ENCODE measurements at places on chromosomes 13 and 19. TPM values are rescaled to one million over a fixed set of nuclear protein-coding genes. Genes with fewer than 3 reads are reported as not detected.

Gene LEUTX
- total RNA-seq = not detected

Gene ADGRE3
- 0.67 TPM for total RNA-seq

Gene CLEC17A
- not detected for total RNA-seq

DNA sequence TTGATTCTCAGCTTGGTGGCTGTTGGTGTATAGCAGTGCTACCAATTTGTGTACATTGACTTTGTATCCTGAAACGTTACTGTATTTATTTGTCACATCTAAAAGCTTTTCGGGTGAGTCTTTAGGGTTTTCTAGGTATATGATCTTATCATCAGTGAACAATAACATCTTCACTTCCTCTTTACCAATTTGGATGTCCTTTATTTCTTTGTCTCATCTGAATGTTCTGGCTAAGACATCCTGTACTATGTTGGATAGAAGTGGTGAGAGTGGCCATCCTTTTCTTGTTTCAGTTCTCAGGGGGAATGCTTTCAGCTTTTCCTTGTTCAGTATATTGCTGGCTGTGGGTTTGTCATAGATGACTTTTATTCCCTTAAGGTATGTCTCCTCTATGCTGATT, 6.0 kb upstream of the ZNF738 start:
- no peak for DNase-seq
- no peaks in the 10 kb centered on the region for H3K36me3 ChIP-seq
- no peak overlapping the region for H3K27ac ChIP-seq
- H3K4me1 ChIP-seq = no peaks in the 10 kb centered on the region

Gene ZNF446
- total RNA-seq = 4.6 TPM

DNA sequence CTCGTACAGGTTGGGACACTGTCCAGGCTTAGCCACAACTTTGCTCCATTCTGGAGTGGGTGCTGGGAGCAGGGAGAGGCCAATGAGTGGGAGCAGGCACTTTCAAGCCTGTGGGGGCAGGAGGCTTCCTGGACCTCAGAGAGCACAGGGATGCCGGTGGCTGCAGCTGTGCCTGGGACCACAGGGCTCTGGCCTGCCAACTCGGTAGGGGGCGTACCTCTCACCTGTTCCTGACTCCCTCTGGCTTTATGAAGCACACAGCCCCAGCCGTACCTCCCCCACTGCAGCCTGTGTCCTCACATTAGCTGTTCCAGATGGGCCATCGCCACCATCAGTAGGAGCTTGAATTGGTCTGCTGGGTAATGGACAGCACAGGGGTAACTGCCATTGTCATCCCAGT, 278.7 kb upstream of the KLHL1 start:
- peaks cover 12% of the 10 kb centered on the region for H3K4me1 ChIP-seq
- H3K4me3 ChIP-seq = no peak overlapping the region
- no peaks in the 10 kb centered on the region for H3K27me3 ChIP-seq
- DNase-seq = no peak
- H3K36me3 ChIP-seq = no peaks in the 10 kb centered on the region

DNA sequence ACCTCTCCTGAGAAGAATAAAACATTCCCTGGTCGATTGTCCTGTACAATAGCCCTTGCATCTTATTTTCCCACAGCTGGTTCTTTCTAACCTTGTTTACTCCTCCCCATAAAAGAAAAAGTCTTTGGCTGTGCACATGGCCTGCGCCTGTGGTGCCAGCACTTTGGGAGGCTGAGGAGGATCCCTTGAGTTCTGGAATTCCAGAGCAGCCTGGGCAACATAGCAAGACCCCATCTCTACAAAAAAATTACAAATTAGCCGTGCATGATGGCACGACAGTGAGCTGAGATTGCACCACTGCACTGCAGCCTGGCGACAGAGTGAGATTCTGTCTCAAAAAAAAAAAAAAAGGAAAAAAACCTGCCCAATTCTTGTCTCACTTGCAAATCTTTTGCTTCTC, 7.2 kb upstream of the NUP62 start:
- peak overlapping the region; percentile 31 for H3K27ac ChIP-seq
- no peaks in the 10 kb centered on the region for H3K27me3 ChIP-seq
- peaks cover 11% of the 10 kb centered on the region for H3K4me1 ChIP-seq

DNA sequence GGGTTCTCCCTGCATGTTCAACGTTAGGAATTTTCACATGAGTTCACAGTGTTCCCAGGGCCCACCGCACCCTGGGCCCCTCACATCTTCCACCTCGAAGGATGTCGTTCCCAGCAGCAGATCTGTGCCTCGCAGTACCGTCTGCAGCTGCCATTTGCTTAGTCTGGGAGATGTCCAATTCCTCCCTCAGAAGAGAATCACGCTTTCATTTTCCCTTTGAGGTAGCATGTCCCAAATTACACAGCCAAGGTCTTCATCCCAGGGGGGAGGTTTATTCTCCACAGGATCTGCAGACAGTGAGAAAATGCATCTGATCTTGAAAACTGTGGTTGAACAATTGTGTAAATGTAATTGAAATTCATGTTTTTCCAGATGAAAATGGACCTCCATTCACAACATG, 150.2 kb downstream of the DCT start:
- DNase-seq = no peak
- peak overlapping the region; percentile 73 for H3K27ac ChIP-seq
- no peaks in the 10 kb centered on the region for H3K27me3 ChIP-seq
- H3K4me1 ChIP-seq = peaks cover 17% of the 10 kb centered on the region

GRCh38 chr19:51439021-51439465, 19.2 kb downstream of the SIGLEC8 start:
- no peaks in the 10 kb centered on the region for H3K36me3 ChIP-seq
- no peaks in the 10 kb centered on the region for H3K4me1 ChIP-seq
- H3K4me3 ChIP-seq = no peak overlapping the region
- H3K27me3 ChIP-seq = no peaks in the 10 kb centered on the region
- no peak overlapping the region for H3K27ac ChIP-seq

Gene OR2Z1
- total RNA-seq = not detected

- H3K4me3 ChIP-seq = no peak overlapping the region
- H3K36me3 ChIP-seq = no peaks in the 10 kb centered on the region
- no peak for DNase-seq
- no peak overlapping the region for H3K27ac ChIP-seq
Observed at GRCh38 chr13:80265348-80265747, 75.6 kb downstream of the SPRY2 start.

Gene BCL2L12
- total RNA-seq = 1.6 TPM

Gene EXOC3L2
- total RNA-seq = 7.3 TPM

Gene BRME1
- 5.3 TPM for total RNA-seq

Gene SIGLEC9
- 4.8 TPM for total RNA-seq

DNA sequence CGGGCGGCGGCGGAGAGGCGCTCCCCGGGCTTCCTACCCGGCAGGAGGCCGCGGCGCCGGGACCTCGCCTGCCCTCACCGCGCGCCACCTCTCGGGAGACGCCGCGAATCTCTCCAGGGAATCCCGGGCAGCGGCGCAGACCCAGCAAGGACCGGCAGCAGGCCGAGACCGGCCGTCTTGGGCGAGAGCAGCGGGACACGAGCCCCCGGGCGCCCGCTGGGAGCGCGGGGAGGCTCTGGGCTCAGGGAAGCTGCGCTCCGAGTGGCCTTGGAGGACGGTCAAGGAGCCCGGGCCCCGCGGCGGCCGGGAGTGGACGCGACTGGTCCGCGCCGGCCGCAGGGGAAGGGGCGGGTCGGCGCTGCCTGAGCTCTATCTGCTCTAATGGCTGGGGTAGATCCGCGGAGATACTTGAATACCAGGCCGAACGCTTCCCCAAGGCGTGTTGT, 14.7 kb downstream of the CDX2 start:
- no peaks in the 10 kb centered on the region for H3K27me3 ChIP-seq
- H3K4me3 ChIP-seq = peak overlapping the region; percentile 54
- DNase-seq = peak; percentile 53
- H3K4me1 ChIP-seq = peaks cover 16% of the 10 kb centered on the region

DNA sequence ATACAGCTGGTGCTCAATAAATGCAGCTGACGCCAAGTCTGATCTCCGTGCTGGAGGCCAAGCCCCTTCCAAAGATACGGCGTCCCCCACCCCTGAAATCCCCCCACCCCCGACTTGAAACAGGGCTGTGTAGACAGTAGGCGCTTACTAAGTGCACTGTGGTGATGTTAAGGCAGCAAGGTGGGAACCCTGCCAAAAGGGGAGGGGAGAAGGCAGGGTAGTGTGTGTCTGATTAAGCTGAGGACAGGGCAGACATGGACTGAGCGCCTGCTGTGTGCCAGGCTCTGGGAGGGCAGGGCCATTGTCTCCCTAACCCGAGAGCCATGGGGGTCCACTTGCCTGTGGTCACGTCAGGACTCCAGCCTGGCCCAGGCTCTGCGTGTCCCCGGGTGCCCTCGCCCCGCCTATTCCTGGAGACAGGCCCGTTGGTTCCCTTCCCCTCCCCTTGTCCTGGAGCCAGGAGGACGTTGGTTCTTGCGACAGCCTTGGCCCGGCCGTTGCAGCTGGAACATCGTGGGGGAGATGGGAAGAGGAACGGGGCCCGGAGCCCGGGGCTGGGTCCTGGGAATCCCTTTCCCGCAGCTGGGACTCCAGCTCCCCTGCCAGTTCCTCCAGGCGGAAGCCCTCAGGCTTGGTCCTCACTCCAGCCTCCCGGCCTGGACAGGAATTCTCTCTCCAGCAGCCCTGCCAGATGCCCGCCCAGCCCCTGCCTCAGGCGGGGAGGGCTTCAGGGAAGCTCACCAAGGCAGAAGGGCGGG, 1.7 kb upstream of the ELANE start:
- no peaks in the 10 kb centered on the region for H3K36me3 ChIP-seq
- peak overlapping the region; percentile 52 for H3K27ac ChIP-seq
- H3K4me1 ChIP-seq = peaks cover 10% of the 10 kb centered on the region
- H3K4me3 ChIP-seq = no peak overlapping the region
- no peak for DNase-seq
- H3K27me3 ChIP-seq = no peaks in the 10 kb centered on the region

GRCh38 chr13:108154421-108154858, 60.9 kb downstream of the LIG4 start:
- DNase-seq = no peak
- no peaks in the 10 kb centered on the region for H3K27me3 ChIP-seq
- H3K4me1 ChIP-seq = peaks cover 14% of the 10 kb centered on the region
- no peaks in the 10 kb centered on the region for H3K36me3 ChIP-seq
- H3K4me3 ChIP-seq = no peak overlapping the region
- H3K27ac ChIP-seq = no peak overlapping the region

- no peak overlapping the region for H3K27ac ChIP-seq
- H3K36me3 ChIP-seq = no peaks in the 10 kb centered on the region
- H3K27me3 ChIP-seq = no peaks in the 10 kb centered on the region
- no peak overlapping the region for H3K4me3 ChIP-seq
Observed at GRCh38 chr13:73893833-73894232, 240.4 kb downstream of the KLF12 start.

- no peak overlapping the region for H3K27ac ChIP-seq
- H3K4me3 ChIP-seq = no peak overlapping the region
- no peaks in the 10 kb centered on the region for H3K4me1 ChIP-seq
Observed at GRCh38 chr13:79742923-79743322, 262.0 kb downstream of the NDFIP2 start.
